ENCODE measurements at places on chromosomes 5 and 9. TPM values are rescaled to one million over a fixed set of nuclear protein-coding genes. Genes with fewer than 3 reads are reported as not detected.
A peak's percentile ranks its signal among the peaks of the same experiment; 100 is the strongest.

GRCh38 chr5:157248821-157249470 lies 17.0 kb upstream of the CYFIP2 start:
- peak overlapping the region; percentile 96 for H3K27ac ChIP-seq
- peaks cover 91% of the 10 kb centered on the region for H3K36me3 ChIP-seq
- DNase-seq, result peak; percentile 51
- H3K27me3 ChIP-seq, result no peaks in the 10 kb centered on the region
- H3K4me1 ChIP-seq, result peaks cover 96% of the 10 kb centered on the region

DNA sequence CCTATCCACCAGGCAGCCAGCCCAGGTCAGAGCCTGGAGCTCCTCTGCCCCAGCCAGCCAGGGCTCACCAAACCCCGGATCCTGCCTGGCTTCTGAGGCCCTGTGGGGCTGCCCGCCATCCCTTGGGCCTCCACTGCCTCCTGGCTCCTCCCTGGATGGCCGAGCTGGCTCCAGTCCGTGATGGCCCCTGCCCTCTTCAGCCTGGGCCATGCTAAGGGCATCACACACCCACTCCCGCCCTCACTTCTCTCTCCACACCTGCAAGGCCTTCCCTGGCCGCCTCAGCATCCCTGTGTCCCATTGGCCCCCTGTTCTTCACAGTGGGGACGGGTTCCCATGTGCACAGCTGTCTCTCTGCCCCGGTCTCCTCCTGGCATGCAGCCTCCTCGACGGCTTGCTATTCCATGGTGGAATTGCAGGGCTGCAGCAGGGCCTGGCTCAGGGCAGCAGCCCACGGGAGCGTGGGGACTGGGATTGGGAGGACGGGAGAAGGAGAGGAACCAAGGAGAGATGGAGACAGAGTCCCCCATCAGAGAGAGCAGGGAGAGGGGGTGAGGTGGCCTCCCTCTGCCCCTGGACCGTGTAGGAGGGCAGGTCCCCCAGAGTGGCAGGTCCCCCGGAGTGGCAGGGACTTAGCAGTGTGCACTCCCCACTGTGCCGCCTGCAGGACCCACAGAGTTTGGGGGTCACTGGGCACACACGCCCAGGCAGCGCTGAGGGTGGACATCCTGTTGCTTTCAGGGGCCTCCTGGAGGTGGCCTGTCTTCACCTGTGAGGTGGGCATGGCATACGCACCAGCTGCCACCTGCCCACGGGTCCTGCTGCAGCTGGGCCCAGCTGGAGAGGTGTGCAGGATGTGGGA lies 16.7 kb upstream of the RNU6ATAC start:
- DNase-seq, result no peak
- peaks cover 3% of the 10 kb centered on the region for H3K27me3 ChIP-seq
- no peaks in the 10 kb centered on the region for H3K36me3 ChIP-seq
- no peak overlapping the region for H3K27ac ChIP-seq
- H3K4me1 ChIP-seq, result peaks cover 11% of the 10 kb centered on the region
- H3K4me3 ChIP-seq, result no peak overlapping the region

DNA sequence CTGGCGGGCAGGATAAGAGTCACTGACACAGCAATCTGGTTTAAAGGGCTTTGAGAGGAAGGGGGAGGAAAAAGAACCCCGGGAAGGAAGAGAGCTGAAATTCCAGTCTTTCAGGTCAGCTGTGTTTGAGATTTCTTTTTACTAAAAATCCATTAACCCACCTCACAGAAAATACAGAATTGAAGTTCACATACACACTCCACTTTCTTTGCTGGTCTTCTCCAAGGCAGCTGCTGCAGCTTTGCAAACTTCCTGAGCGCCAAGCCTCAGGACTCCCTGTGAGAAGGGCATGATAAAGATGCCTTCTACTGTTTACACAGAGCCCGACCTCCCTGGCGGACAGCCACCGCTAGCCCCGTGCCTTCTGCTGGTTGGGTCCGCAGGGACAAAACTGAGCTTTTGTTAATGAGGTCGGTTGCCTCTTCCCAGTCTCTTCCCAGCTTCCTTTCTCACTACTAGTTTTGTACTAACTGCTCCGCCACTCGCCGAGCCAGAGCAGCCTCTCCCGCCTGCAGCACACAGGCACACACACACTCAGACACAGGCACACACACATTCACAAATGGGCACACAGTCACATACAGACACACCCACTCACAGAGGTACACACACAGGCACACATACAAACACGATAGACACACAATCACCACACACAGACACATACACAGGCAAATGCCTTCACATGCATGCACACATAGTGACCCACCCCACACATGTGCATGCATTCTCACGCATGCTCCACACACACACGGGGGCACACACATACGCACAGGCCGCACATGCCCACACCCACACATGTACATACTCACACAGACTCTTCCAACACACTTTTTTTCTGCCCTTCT lies at the start of gene FREM1:
TSS of gene FREM1 (minus strand) at position 468 of the 845 bp plus-strand sequence. CDS start 41,451 bp downstream, outside the sequence.
- no peaks in the 10 kb centered on the region for H3K4me1 ChIP-seq
- H3K27ac ChIP-seq, result no peak within 1 kb of the TSS
- no peak for DNase-seq
- H3K27me3 ChIP-seq, result peaks cover 2% of the 10 kb centered on the region
- no peak within 1 kb of the TSS for H3K4me3 ChIP-seq

- no peaks in the 10 kb centered on the region for H3K36me3 ChIP-seq
- DNase-seq, result no peak
- no peak overlapping the region for H3K4me3 ChIP-seq
- peaks cover 13% of the 10 kb centered on the region for H3K4me1 ChIP-seq
Measured at GRCh38 chr9:34501889-34502425, 20.8 kb downstream of the ENHO start.

GRCh38 chr9:109198736-109199382 lies 31.8 kb upstream of the FRRS1L start:
- H3K4me3 ChIP-seq, result no peak overlapping the region
- H3K4me1 ChIP-seq, result peaks cover 2% of the 10 kb centered on the region
- no peaks in the 10 kb centered on the region for H3K36me3 ChIP-seq
- H3K27ac ChIP-seq, result no peak overlapping the region
- peak; percentile 26 for DNase-seq
- peaks cover 3% of the 10 kb centered on the region for H3K27me3 ChIP-seq

DNA sequence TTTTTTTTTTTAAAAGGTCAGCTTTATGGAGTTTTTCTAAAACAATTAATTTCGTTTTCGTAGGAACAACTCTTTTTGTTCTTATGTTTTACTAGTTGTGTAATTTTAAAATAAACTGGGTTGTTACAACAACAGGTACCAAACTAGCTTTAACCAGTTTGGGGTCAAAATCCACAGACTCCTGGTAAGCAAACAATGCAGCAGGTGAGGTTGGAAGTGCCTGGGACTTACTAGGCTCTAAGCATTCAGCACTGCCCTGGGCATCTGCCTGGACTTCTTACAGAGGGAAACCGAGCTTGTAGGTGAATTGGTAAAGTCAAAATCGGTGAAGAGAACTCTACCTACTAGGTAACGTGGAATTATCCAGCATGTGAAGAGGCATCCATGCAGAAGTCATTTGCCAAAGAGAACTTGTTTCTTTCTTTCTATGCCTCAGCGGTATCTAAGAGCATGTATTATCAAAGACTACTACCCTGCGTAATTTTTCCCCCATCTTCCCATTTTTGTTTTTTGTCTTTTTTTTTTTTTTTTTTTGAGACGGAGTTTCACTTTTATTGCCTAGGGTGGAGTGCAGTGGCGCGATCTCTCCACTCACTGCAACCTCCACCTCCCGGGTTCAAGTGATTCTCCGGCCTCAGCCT lies 145.4 kb downstream of the KCTD16 start:
- DNase-seq, result no peak
- peaks cover 3% of the 10 kb centered on the region for H3K27me3 ChIP-seq
- H3K36me3 ChIP-seq, result no peaks in the 10 kb centered on the region
- no peaks in the 10 kb centered on the region for H3K4me1 ChIP-seq
- H3K4me3 ChIP-seq, result no peak overlapping the region
- H3K27ac ChIP-seq, result no peak overlapping the region

DNA sequence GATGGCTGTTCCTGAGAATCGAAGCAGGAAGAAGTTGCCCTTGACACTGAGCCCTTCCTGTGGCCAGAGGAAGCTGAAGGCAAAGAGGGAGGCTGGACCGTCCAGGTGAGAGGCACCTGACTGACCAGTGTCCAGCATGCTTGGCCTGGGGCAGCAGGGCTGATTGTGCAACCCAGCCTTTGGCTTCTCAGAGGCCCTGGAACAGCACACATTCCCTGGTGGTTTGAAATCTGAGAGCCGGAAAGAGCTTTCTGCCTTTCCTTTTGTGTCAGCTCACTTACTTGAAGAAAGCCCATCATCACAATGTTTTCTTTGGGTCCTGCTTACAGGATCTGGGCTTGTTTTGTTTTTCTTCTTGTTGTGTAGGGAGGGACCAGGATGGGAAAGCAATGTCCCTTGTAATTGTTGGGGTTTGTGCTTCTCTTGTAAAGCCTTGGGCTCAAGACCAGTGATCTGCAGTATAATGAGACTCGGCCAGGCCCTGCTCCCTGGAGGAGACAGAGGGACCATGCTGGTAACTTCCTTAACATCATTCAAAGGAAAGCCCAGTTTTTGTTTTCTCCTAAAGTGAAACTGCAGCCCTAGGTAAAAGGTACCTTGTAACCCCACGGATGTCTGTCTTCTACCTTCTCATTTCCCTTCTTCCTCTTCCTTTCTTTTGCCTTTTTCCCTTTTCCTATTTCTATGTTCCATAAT lies 213.7 kb downstream of the NXNL2 start:
- no peak overlapping the region for H3K27ac ChIP-seq
- no peaks in the 10 kb centered on the region for H3K36me3 ChIP-seq
- H3K27me3 ChIP-seq, result peaks cover under 1% of the 10 kb centered on the region
- no peaks in the 10 kb centered on the region for H3K4me1 ChIP-seq
- no peak for DNase-seq

DNA sequence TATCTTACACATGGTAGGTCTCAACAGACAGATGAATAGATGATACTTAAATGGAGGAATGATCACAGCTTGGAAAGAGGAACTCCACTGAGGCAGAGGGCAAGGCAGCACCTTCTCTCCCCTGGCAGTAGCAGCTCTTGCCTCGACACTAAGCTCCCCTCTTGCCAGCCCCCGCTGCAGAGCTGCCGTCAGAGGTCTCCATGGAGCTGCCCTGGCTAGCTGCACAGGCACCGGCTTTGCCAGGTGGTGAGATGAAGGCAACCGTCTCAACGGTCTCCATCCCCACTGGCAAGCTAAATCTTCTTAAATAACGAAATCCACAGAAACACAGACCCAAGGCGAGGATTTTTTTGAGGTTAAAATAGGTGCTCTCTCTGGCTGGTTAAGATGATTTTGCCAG lies 81.2 kb downstream of the CRB2 start:
- no peaks in the 10 kb centered on the region for H3K27me3 ChIP-seq
- no peak overlapping the region for H3K27ac ChIP-seq
- no peaks in the 10 kb centered on the region for H3K4me1 ChIP-seq
- H3K36me3 ChIP-seq, result peaks cover 19% of the 10 kb centered on the region

- no peak overlapping the region for H3K4me3 ChIP-seq
- no peaks in the 10 kb centered on the region for H3K27me3 ChIP-seq
- no peak overlapping the region for H3K27ac ChIP-seq
- no peaks in the 10 kb centered on the region for H3K36me3 ChIP-seq
Measured at GRCh38 chr5:60386436-60387050, 313.4 kb downstream of the DEPDC1B start.

DNA sequence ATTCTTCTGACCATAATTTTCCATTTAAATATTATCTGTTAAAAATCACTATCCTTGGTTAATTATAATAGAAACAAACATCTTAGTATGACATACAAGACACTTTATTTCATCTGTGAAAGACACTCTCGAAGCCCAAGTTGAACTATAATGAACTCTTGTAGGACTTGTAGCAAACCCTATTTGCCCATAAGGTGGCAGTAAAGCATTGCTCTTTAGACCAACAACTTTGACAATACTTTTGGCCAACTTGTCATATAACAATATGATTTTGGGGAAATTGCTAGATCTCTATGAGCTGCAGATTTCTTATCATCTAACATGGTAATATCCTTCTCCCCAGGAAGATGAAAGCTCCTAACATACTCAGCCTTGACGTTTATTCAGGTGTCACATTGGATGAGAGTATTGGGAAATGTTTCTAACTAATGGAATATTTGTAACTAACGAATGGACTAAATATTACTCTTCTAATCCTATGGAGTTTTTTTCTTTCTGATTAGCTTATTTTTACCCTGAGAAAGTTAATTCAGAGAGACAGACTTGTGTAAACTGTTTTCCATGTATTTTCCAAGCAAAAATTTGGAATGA lies 11.0 kb downstream of the SPINK14 start:
- H3K27me3 ChIP-seq, result peaks cover 11% of the 10 kb centered on the region
- H3K27ac ChIP-seq, result no peak overlapping the region
- no peaks in the 10 kb centered on the region for H3K4me1 ChIP-seq
- peak; percentile 11 for DNase-seq
- no peaks in the 10 kb centered on the region for H3K36me3 ChIP-seq
- no peak overlapping the region for H3K4me3 ChIP-seq

Gene PLAC8L1
- total RNA-seq, result 0.40 TPM

DNA sequence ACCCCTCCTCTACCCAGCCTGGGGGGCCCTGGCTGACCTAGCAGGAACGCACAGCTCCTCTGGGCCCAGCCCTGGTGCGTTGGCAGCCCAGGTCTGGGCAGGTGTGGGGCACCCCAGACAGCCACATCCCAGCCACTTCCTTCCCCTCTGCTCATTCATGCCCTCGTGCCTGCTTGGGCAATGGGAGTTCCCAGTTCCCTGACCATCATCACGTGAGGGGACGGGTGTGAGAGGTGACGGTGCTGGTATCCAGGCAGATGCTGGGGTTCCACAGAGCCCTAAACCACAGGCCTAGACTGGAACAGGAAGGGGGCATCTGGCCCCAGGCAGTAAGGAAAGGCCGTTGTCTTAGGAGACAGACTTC lies 8.4 kb downstream of the RALGDS start:
- peaks cover 48% of the 10 kb centered on the region for H3K4me1 ChIP-seq
- peak overlapping the region; percentile 78 for H3K27ac ChIP-seq
- no peaks in the 10 kb centered on the region for H3K27me3 ChIP-seq
- DNase-seq, result peak; percentile 31
- H3K4me3 ChIP-seq, result no peak overlapping the region
- H3K36me3 ChIP-seq, result peaks cover 10% of the 10 kb centered on the region

DNA sequence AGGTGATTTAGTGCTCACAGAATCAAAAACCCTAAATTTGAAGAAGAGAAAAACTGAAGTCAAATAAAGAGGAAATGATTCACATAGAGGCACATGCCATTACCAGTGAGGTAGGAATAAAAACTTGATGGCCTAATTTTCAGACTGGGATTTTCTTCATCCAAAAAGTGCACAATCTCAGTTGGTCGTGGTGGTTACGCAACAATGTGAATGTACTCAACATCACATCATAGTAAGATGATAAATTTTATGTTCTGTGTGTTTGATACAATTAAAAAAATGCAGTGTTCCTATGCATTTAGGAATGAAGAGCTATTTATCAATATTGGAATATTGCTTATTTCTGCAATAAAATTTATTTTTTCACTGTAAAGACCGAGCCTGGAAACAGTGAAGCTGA lies 60.7 kb downstream of the SV2C start:
- H3K36me3 ChIP-seq, result no peaks in the 10 kb centered on the region
- H3K27ac ChIP-seq, result no peak overlapping the region
- H3K27me3 ChIP-seq, result no peaks in the 10 kb centered on the region
- H3K4me1 ChIP-seq, result no peaks in the 10 kb centered on the region

DNA sequence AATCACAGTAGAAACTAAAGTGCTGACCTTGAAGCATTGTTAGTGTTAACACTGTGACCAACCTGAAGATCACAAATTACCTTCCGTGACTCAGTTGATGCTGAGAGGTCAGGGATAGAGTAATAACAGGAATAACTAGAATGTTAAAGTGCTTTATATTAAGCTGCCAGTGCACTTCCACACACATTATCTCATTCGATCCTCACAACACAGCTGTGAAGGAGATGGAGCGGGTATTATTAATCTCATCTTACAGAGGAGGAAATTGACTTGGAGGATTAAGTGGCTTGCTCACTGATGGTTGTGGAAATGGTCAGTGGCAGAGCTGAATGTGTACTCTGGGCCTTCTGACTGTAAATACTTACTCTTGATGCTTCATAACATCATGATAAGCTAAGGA lies 252.5 kb upstream of the DMRT1 start:
- H3K27me3 ChIP-seq, result no peaks in the 10 kb centered on the region
- no peak for DNase-seq
- no peak overlapping the region for H3K4me3 ChIP-seq
- no peaks in the 10 kb centered on the region for H3K36me3 ChIP-seq
- H3K4me1 ChIP-seq, result peaks cover 20% of the 10 kb centered on the region
- no peak overlapping the region for H3K27ac ChIP-seq

Measured in activated naive CD4-positive, alpha-beta T cell treated with anti-CD3 and anti-CD28 coated beads for 36 hours (primary cell).